ENCODE measurements at places on chromosomes 3 and 15.

DNA sequence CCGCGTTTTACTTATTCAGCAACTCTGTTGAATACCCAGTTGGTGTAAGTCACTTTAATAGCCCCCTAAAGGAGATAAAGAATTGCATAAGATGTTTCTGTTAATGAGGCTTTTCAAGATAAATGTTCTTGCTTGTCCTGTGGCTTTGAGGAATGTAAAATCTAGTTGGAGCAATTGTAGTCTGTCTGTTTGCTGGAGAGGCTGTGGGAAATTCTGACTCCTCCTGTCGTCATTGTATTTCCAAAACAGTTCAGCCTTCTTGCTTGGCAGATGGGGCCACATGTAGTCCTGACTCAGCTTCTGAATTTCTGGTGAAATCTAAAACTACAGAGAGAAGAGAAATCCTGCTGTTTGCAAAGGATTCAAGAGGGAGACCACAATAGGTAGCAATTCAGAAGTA is 114.4 kb downstream of the RYR3 start:
- no peak for DNase-seq

DNA sequence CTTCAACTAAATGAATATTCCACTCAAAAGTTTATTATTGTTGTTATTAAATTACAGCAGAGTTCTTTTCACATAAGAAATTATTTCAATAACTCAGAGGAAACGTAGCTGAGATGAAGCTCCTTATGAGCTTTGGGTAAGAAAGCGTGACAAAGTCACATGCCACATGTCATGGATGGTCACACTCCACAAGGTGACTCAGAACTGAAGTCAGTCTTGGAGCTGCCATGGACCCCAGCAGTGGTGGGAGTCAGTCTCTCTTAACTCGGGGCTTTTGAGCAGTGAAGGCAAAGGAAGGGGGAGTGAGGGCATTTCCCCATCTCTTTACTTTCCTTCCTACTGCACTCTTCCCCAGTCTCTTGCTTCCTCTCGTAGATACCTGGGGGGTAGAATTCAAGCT is 87.5 kb upstream of the FAM3D start:
- DNase-seq, result no peak

- no peak for DNase-seq
Observed at GRCh38 chr3:117217760-117218316, 508.3 kb downstream of the TUSC7 start.

- DNase-seq, result no peak
Observed at GRCh38 chr15:78037779-78038305, 39.7 kb downstream of the TBC1D2B start.

GRCh38 chr15:43520138-43520537 is 2.7 kb downstream of the MAP1A start:
- DNase-seq, result no peak

DNA sequence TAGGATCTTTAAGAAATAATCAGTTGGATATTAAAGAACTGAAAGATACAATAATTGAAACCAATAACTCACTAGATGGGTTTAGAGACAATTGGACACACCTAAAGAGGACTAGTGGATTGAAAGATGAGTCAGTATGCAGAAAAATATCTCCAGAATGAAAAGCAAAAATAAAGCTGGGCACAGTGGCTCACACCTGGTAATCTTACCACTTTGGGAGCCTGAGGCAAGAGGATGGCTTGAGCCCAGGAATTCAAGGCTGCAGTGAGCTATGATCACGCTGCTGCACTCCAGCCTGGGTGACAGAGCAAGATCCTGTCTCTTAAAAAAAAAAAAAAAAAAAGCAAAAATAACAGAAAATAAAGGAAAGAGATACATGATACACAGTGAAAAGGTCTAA is 37.4 kb upstream of the CCDC174 start:
- no peak for DNase-seq
